ENCODE measurements at places on chromosomes 7 and 10. TPM values are rescaled to one million over a fixed set of nuclear protein-coding genes. Genes with fewer than 3 reads are reported as not detected.

Gene ZNF786
- total RNA-seq: 7.7 TPM

Gene VWA2
- total RNA-seq: not detected

Gene HIP1
- total RNA-seq: 79.1 TPM

Gene CTAGE4
- total RNA-seq: not detected

Gene PTPN20
- 1.1 TPM for total RNA-seq

Gene NRG3
- total RNA-seq: 3.2 TPM

Gene NCAPG2
- total RNA-seq: 12.4 TPM

Gene PSD
- total RNA-seq: 0.34 TPM

Gene PRKCQ
- 0.17 TPM for total RNA-seq

Measured in dermis blood vessel endothelial cell (primary cell).